Activated CD8-positive, alpha-beta memory T cell treated with anti-CD3 and anti-CD28 coated beads, Interleukin-2, amount 50 U/mL, for 4 hours (primary cell): ENCODE measurements at places on chromosomes 7 and 10.

GRCh38 chr7:55516409-55516808, 55.9 kb downstream of the VOPP1 start:
- DNase-seq: no peak

DNA sequence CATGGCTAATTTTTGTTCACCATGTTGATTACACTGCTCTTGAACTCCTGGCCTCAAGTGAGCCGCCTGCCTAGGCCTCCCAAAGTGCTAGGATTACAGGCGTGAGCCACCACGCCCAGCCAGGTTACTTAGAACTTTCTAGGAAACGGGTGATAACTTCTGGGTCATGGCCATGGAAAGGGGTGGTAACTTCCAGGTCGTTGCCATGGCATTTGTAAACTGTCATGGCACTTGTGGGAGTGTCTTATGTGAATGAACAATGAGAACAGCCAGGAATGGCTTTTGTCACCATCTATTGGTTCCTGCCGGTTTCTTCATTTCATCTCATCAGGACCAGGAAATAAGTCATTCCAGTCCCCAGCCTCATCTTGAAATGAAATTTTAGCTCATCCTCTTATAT, 120.9 kb downstream of the SLC16A9 start:
- no peak for DNase-seq

- no peak for DNase-seq
These were observed 49.9 kb downstream of the SIRT1 start for GRCh38 chr10:67934336-67934735.

DNA sequence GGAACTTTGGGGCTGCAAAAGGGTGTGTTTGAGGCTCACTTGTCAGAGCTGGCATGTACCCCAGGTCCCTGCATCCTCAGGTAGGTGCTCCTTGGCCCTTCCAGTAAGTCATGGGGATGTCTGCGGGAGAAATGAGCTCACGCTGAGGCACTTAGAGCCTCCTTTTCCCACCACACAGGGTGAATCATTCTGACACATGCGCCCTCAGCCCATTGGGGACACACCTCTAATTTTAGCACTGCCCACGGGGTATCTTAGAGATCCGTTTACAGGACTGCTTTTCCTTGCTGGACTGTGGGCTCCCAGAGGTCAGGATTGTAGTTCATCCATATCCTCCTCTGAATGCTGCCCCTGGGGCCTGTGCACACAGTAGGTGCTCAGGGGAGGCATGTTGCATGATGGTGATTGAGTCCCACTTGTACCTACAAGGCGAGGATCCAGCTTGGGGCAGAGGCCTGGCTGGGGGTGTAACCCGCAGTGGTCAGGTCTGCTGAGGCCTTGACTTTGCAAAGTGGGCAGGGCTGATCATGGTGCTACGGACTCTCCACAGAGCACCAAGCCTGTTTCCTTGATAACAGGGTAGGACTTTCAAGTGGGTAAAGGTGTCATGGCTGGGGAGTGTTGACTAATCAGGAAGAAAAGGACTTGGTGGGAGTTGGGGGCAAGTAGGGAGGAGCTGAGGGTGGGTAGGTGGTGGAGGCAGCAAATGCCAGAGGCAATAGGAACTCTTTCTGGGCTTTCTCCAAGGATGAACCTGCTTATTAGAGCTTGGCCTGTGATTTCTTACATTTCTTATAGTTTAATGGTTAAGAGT, 5.8 kb downstream of the TSPAN15 start:
- DNase-seq: no peak

DNA sequence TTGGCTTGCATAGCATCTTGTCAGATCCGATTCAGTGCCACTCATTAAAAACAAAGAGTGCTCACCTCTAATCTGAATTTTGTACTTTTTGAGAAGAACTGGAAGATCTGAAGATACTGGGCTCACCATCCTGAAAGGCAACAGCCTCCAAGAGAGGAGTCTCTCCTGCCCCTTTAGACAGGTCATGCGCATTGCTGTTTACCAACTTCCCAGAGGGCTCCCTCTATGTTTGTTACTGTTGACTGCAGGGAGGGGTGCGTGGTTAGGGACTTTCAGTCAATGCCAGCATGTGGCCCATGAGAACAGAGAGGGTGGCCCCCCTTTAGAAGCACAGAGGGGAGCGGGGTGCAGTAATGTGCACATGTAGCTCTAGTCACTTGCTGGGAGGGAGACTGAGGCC, 33.2 kb upstream of the CABCOCO1 start:
- no peak for DNase-seq

DNA sequence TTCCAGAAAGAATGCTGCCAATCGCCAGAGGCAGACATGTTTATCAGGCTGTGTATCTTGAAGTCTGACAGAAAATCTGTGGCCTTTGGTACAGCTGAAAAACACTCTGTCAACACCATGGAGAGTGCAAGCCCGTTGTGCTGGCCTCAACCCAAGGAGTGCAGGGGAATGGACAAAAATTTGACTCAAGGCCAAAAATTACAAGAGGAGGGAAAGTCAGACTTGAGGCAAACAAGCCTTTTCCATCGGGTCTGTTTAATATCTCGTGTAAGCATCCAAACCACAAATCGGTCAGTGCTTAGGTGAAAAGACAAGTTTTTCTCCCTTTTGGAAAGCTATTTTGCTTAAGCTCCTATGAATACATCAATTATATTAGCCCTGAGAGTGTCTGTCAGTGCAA, 305.3 kb upstream of the NFE2L3 start:
- DNase-seq: no peak
